ENCODE measurements at places on chromosomes 7 and 10. TPM values are rescaled to one million over a fixed set of nuclear protein-coding genes. Genes with fewer than 3 reads are reported as not detected.

ST7 gene
- total RNA-seq: 19.9 TPM

GDF10 gene
- under 0.01 TPM for total RNA-seq

DNA sequence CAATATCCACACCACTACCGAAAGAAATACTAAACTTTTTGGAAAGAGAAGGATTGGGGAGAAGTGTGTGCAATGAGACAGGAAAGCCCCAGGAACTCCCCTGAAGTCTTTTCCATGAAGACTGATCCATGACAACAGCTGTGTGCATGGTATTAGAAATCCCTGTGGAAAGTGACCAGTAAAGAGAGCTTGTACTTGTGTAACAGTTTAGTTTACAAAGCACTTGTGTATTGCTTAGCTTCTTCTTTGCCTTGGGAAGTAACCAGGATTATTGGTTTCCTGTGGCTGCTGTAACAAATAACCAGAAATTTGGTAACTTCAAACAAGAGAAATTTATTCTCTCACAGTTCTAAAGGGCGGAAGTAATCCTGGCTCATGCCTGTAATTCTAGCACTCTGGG lies 18.8 kb downstream of the TFAM start:
- no peak overlapping the region for H3K27ac ChIP-seq
- no peak overlapping the region for H3K4me3 ChIP-seq
- peaks cover 14% of the 10 kb centered on the region for H3K4me1 ChIP-seq
- no peak for DNase-seq
- no peaks in the 10 kb centered on the region for H3K36me3 ChIP-seq
- H3K27me3 ChIP-seq: no peaks in the 10 kb centered on the region

DNA sequence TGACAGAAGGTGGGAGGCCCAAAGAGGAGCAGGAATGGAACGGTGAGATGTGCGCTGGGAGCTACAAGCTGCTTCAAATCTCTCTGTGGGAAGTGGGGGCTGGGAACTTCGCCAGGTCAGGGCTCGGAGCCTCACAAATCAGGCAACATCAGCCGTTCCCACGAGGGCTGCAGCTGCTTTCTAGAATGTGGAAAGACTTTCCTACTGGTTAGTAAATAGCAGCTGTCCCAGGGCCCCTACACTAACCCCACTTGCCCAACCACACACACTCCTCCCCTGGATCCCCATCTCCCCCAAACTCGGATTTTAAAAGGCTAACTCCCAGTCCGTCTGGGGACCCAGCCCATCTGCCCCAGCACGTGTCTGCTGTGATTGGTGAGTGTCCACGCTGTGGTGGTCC lies 40.6 kb upstream of the PITRM1 start:
- H3K27me3 ChIP-seq: peaks cover 4% of the 10 kb centered on the region
- DNase-seq: no peak
- no peaks in the 10 kb centered on the region for H3K36me3 ChIP-seq
- no peak overlapping the region for H3K27ac ChIP-seq

UPK3BL2 gene
- 0.36 TPM for total RNA-seq

LRRC61 gene
- total RNA-seq: 1.8 TPM

DNA sequence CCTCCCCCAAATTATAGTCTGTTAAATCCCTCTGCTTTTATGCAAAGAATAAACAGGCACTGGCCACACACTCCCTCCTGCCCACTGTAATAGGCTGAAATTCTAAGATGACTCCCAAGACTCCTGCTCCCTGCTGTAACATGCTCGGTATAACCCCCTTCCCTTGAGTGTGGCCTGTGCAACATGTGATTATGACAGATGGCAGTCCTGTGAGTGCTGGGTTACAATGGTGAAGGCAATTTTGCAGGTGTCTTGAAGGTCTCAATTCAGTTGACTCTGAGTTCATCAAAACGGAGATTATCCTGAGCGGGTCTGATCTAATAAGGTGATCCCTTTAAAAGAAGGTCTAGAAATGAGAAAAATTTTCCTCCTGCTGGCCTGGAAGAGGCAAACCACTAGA lies 55.9 kb downstream of the CREB3L2 start:
- H3K4me3 ChIP-seq: no peak overlapping the region
- peak overlapping the region; percentile 94 for H3K27ac ChIP-seq
- H3K36me3 ChIP-seq: peaks cover 15% of the 10 kb centered on the region
- peaks cover 33% of the 10 kb centered on the region for H3K4me1 ChIP-seq
- DNase-seq: no peak

- DNase-seq: no peak
- no peak overlapping the region for H3K27ac ChIP-seq
- H3K4me1 ChIP-seq: no peaks in the 10 kb centered on the region
- peaks cover 8% of the 10 kb centered on the region for H3K27me3 ChIP-seq
Measured at GRCh38 chr10:28186887-28187578, 115.8 kb downstream of the MPP7 start.

GIMAP2 gene
- total RNA-seq: 9.4 TPM

AKR1C2 gene
- 46.0 TPM for total RNA-seq

GRCh38 chr7:53209129-53209528 lies 173.7 kb downstream of the POM121L12 start:
- no peaks in the 10 kb centered on the region for H3K27me3 ChIP-seq
- H3K4me3 ChIP-seq: no peak overlapping the region
- no peaks in the 10 kb centered on the region for H3K36me3 ChIP-seq
- DNase-seq: no peak
- no peaks in the 10 kb centered on the region for H3K4me1 ChIP-seq
- H3K27ac ChIP-seq: no peak overlapping the region

CSGALNACT2 gene
- 37.7 TPM for total RNA-seq

MBL2 gene
- total RNA-seq: under 0.01 TPM

- H3K4me3 ChIP-seq: no peak overlapping the region
- H3K27me3 ChIP-seq: peaks cover 6% of the 10 kb centered on the region
- DNase-seq: no peak
- H3K27ac ChIP-seq: no peak overlapping the region
- H3K4me1 ChIP-seq: peaks cover 4% of the 10 kb centered on the region
- H3K36me3 ChIP-seq: no peaks in the 10 kb centered on the region
Measured at GRCh38 chr7:134287916-134288659, 28.6 kb downstream of the SLC35B4 start.

- H3K36me3 ChIP-seq: no peaks in the 10 kb centered on the region
- H3K4me1 ChIP-seq: peaks cover 38% of the 10 kb centered on the region
- H3K27me3 ChIP-seq: no peaks in the 10 kb centered on the region
Measured at GRCh38 chr7:97310-97841, 95.0 kb upstream of the FAM20C start.

DNA sequence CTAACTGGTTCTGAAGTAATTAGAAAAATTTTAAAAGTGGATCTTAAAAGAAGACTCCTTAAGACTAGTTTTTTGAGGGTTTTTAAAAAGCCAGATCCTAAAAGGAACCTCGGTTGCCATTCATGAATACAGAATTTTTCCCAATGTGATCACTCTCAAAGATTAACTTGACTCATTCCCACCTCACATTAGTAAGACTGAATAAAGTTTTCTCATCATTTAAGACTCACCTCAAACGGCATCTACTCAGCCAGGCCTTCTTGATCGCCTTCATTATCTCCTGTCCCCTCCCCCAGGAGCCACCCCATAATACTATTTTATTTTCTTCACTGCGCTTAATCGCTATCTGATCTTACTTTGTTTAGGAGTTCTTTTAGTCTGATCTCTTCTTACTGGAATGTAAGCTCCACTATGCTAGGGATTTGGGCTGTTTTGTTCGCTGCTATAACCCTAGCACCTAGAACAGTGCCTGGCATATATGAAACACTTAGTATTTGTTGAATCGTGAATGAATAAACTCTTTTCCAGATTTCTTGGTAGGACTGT lies 55.9 kb upstream of the PCGF5 start:
- H3K4me3 ChIP-seq: peak overlapping the region; percentile 84
- H3K36me3 ChIP-seq: no peaks in the 10 kb centered on the region
- peak overlapping the region; percentile 79 for H3K27ac ChIP-seq
- H3K27me3 ChIP-seq: no peaks in the 10 kb centered on the region

CHST15 gene
- total RNA-seq: 22.8 TPM

DNA sequence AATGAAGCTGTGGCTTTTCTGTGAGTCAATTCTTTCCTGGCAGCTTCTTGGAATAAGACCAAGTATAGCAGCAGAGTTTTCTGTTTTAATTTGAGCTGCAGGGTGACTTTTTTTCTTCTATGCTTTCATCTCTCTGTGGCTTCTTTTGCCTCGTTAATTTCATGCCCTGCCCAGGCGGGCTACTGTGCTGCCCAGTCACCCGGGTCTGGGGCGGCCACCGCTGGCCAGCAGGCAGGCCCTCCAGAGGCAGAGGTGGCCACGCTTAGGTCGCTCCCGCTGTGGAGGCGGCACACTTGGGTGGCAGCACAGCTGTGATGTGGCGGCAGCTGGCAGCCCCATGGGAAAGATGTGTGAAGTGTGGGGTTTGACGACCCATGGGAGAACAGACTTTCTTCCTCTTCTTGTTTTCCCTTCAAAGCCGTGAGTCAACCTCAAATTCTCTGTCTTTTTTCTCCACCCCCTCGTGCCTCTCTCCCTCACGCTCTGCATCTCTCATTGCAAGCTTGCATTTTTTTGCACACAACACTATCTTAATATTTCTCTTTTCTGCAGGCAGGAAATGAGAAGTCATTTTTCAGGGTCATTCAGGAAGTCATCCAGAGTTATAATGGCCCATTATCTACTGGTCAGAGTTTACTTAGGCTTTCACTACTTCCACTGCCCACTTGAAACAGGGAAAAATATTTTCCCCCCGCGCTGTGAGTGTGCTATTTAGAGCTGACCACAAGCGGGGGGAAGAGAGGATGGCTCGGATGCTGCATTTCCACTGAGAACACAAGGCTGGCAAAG lies 67.8 kb downstream of the EGFR start:
- peaks cover 8% of the 10 kb centered on the region for H3K36me3 ChIP-seq
- peak; percentile 92 for DNase-seq
- peak overlapping the region; percentile 97 for H3K27ac ChIP-seq
- peaks cover 51% of the 10 kb centered on the region for H3K4me1 ChIP-seq
- no peaks in the 10 kb centered on the region for H3K27me3 ChIP-seq
- H3K4me3 ChIP-seq: peak overlapping the region; percentile 65

TUBAL3 gene
- not detected for total RNA-seq

SUN3 gene
- not detected for total RNA-seq

- H3K4me3 ChIP-seq: no peak overlapping the region
- H3K27ac ChIP-seq: no peak overlapping the region
Measured at GRCh38 chr10:76998451-76998850, 639.2 kb downstream of the KCNMA1 start.

OR6V1 gene
- total RNA-seq: not detected

DNA sequence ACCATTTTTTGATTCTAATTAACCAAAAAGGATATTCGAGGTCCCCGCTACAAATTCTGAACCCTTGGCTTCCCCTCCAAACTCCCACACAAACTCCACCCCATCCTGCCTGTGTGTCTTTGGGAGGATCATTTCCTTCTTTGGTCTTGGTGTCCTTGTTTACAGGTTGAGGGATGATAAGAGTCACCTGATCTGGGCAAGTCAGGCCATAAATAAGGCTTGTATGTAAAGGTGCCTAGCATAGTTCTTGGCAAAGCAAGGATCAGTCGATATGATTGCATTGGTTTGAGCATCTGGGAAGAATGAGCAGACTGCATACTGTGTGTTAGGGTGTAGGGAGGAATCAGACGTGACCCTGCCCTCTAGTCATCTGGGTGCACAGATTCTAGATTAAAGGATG lies 1.6 kb upstream of the SGPL1 start:
- H3K36me3 ChIP-seq: peaks cover 9% of the 10 kb centered on the region
- no peak for DNase-seq
- no peak overlapping the region for H3K4me3 ChIP-seq
- no peaks in the 10 kb centered on the region for H3K27me3 ChIP-seq
- no peak overlapping the region for H3K27ac ChIP-seq
- H3K4me1 ChIP-seq: peaks cover 5% of the 10 kb centered on the region

DNA sequence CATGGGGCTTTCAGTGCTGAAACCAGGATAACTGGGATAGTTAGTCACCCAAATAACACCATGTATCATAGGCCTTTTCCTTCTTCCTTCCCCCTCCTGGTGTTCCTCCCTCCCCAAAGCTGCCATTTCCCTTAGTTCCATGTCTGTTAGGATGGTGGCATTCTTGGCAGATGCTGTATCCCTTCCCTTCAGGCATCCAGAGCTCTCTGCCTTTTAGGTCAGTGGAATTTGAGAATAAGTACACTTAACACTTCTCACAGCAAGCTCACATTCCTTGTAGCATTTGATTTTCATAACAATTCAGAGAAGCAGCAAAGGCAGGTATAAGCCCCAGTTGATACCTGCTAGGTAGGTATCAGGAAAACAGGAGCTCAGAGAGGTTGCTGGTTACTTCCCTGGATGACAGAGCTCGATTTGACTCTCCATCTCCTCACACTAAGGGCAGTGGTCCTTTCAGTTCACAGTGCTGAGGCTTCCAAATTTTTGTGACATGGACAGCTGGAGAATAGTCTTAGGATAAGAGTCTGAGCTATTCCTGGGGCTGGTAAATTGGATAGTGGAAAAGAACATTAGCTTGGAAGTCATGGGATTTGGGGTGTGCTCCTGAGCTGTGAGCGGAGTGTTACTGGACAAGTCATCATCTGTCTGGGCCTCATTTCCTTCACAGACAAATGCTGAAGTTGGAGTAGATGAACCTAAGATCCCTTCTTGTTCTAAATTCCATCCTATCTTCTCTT lies 108.7 kb upstream of the RHOBTB1 start:
- no peak overlapping the region for H3K4me3 ChIP-seq
- no peak overlapping the region for H3K27ac ChIP-seq
- no peak for DNase-seq
- no peaks in the 10 kb centered on the region for H3K4me1 ChIP-seq
- H3K27me3 ChIP-seq: peaks cover 4% of the 10 kb centered on the region
- H3K36me3 ChIP-seq: no peaks in the 10 kb centered on the region

PTPRZ1 gene
- total RNA-seq: under 0.01 TPM

TDRD1 gene
- 0.59 TPM for total RNA-seq

- H3K4me3 ChIP-seq: no peak overlapping the region
- DNase-seq: no peak
- H3K27ac ChIP-seq: no peak overlapping the region
- no peaks in the 10 kb centered on the region for H3K27me3 ChIP-seq
- H3K36me3 ChIP-seq: no peaks in the 10 kb centered on the region
- H3K4me1 ChIP-seq: no peaks in the 10 kb centered on the region
Measured at GRCh38 chr7:67777119-67777518, 780.5 kb downstream of the TYW1 start.

JAZF1 gene
- 15.9 TPM for total RNA-seq

DNA sequence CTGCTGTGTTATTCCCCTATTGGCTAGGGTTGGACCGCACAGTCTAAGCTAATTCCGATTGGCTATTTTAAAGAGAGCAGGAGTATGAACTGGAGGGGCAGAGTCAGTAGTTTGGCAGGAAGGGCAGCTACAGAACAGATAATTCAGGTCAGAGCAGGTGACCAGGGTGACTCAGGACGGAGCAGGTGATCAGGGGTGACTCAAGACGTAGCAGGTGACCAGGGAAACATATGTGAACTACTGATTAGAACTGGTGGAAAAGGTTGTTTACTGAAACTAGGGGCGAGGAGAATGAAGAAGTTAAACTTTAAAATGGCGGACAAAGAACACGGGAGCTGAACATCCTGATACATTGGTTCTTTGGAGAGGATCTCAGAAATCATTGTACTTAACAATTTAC lies 102.3 kb downstream of the CCDC7 start:
- H3K4me3 ChIP-seq: no peak overlapping the region
- no peak for DNase-seq
- no peaks in the 10 kb centered on the region for H3K4me1 ChIP-seq
- H3K36me3 ChIP-seq: no peaks in the 10 kb centered on the region
- H3K27me3 ChIP-seq: no peaks in the 10 kb centered on the region

DNA sequence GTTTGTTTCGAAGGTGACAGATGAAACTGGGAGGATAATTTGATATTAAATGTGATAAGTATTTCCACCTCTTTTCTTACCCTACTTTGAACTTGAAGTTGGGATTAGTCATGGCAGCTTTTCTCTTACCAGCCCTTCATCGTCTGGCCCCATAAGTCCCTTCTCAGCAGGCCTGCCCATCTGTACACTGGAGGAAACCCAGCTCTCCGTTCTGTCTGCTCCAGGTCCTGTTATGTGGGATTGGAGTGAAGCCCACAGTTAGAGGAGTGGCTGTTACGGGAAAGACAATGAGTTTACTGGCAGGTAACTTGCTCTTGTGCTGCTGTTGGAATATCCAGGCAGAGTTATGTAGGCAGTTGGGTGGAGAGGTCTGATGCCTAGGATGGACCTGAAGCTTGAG lies 127.3 kb downstream of the CAMK1D start:
- H3K4me3 ChIP-seq: no peak overlapping the region
- no peaks in the 10 kb centered on the region for H3K36me3 ChIP-seq
- H3K27ac ChIP-seq: no peak overlapping the region
